ENCODE measurements at places on chromosomes 11 and 22. TPM values are rescaled to one million over a fixed set of nuclear protein-coding genes. Genes with fewer than 3 reads are reported as not detected.

The RNASEH2C gene
- 86.3 TPM for total RNA-seq

The AMOTL1 gene
- total RNA-seq: 3.1 TPM

The MMP27 gene
- not detected for total RNA-seq

The DCDC1 gene
- not detected for total RNA-seq

The SPI1 gene
- total RNA-seq: not detected

The FAM111B gene
- total RNA-seq: 106 TPM

The LRRC4C gene
- total RNA-seq: not detected

The BEST1 gene
- total RNA-seq: not detected

The ADM gene
- 0.92 TPM for total RNA-seq

All from activated CD4-positive, alpha-beta T cell treated with anti-CD3 and anti-CD28 coated beads, Interleukin-2, amount 10 ng/mL, durations not matched to agents 7 days and 5 days (primary cell).